ENCODE measurements at places on chromosomes 5 and 9. TPM values are rescaled to one million over a fixed set of nuclear protein-coding genes. Genes with fewer than 3 reads are reported as not detected.
A peak's percentile ranks its signal among the peaks of the same experiment; 100 is the strongest.

SLC34A3 gene
- total RNA-seq, result not detected

GRCh38 chr9:130461218-130461630 lies 16.5 kb downstream of the ASS1 start:
- no peaks in the 10 kb centered on the region for H3K27me3 ChIP-seq
- H3K4me3 ChIP-seq, result no peak overlapping the region

NTNG2 gene
- total RNA-seq, result 5.9 TPM

DNA sequence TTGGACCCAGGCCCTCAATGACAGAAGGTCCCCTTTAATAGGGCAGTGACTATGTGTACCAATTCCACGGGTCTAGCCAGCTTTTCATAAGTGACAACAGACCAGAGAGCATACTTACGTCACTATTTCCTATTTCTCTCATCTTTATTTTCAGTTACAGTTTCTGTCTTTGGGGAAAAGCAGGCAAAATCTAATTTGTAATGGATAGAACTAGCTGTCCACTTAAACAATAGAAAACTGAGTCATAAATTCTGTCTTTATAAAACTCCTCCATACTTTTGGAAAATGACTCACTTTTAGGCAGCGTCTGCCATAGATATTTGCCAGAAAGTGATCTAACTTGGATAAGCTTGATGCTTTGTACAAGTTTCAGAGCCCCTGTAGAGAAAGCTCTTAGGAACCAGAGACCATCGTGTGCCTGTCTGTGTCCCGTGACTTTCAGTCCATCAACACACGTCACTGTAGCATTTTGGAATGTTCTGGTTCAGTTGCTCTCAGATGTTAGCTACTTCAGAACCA lies 101.9 kb downstream of the F2RL2 start:
- no peaks in the 10 kb centered on the region for H3K27me3 ChIP-seq
- H3K4me1 ChIP-seq, result peaks cover 57% of the 10 kb centered on the region
- no peaks in the 10 kb centered on the region for H3K36me3 ChIP-seq
- no peak for DNase-seq
- H3K4me3 ChIP-seq, result no peak overlapping the region
- no peak overlapping the region for H3K27ac ChIP-seq

- no peak overlapping the region for H3K4me3 ChIP-seq
- DNase-seq, result no peak
- no peak overlapping the region for H3K27ac ChIP-seq
- peaks cover 10% of the 10 kb centered on the region for H3K4me1 ChIP-seq
- no peaks in the 10 kb centered on the region for H3K27me3 ChIP-seq
- no peaks in the 10 kb centered on the region for H3K36me3 ChIP-seq
Observed at GRCh38 chr5:478982-479535, 36.1 kb downstream of the EXOC3 start.

DNA sequence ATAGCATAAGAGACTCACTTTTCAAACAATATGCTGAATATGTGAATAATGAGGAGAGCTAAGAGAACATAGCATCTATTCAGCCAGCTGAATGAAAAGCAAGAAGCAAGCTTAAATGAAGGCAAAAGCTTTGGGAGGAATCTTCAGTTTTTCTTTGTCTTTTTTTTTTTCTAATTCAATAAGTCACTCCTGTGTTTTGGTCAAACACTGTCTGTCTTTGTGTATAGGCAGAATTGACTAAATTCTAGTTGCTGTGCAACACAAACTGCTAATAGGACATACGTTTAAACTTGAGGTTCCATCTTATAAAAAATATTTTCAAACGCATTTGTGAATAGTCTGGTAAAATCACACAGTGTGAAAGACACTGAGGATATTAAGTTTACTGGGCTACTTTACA lies 156.9 kb upstream of the KCNN2 start:
- DNase-seq, result no peak
- H3K4me1 ChIP-seq, result no peaks in the 10 kb centered on the region
- no peaks in the 10 kb centered on the region for H3K36me3 ChIP-seq
- H3K4me3 ChIP-seq, result no peak overlapping the region
- H3K27ac ChIP-seq, result no peak overlapping the region
- no peaks in the 10 kb centered on the region for H3K27me3 ChIP-seq

DNA sequence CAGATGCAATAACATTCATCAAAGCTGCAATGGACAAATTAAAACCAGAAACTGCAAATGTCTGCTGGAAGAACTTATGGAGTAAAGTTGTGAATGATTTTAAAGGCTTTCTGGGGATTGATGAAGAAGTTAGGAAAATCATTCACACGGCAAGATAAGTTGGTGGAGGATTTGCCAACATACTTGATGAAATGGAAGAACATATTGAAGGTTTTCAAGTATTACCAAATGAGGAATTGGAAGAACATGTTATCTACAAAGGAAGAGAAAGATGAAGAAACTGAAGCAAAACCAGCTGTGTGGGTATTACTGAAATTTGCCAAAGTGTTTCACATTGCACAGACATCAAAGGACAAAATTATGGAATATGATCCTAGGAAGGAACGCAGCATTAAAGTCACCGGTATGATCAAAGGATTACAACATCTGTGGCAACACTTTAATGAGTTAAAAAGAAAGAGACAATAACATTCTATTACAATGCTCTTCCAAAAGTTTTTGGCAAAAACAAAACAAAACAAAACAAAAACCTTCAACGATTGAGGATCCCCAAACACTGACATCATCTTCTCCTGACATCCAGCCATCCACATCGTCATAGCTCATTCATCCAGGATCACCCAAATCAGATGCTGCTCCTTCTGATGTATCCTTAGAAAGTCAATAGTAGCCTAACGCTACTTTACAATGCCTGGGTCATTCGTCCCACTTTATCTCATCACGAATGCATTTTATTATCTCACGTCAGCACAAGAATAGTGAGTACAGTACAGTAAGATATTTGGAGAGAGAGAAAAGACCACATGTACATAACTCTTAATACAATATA lies 61.3 kb upstream of the SMC5 start:
- no peak overlapping the region for H3K27ac ChIP-seq
- no peaks in the 10 kb centered on the region for H3K27me3 ChIP-seq
- H3K4me3 ChIP-seq, result no peak overlapping the region
- H3K4me1 ChIP-seq, result no peaks in the 10 kb centered on the region

DNA sequence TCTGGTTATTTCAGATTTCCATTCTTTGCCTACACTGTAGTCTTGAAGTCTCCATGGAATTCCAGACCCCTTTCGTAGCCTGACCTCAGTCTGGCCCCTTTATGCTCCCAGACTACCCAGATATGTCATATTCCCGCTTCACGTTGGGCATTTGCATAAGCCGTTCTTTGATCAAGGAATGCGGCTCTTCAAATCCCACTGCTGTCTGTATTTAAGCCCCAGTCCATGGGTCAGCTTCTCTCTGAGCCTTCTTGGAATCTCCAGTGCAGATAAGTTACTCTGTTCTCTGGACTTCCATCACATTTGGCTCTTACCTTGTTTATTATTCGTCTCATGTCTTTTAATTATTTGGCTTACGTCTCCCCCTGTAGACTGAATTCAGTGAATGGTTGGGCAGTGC lies 97.4 kb downstream of the PARP8 start:
- H3K36me3 ChIP-seq, result peaks cover 22% of the 10 kb centered on the region
- peaks cover 17% of the 10 kb centered on the region for H3K4me1 ChIP-seq
- no peak overlapping the region for H3K27ac ChIP-seq
- DNase-seq, result no peak
- H3K27me3 ChIP-seq, result no peaks in the 10 kb centered on the region
- H3K4me3 ChIP-seq, result no peak overlapping the region

GRCh38 chr5:61701877-61702602 lies 370.0 kb downstream of the ZSWIM6 start:
- no peak overlapping the region for H3K4me3 ChIP-seq
- H3K27ac ChIP-seq, result no peak overlapping the region
- no peaks in the 10 kb centered on the region for H3K36me3 ChIP-seq
- no peaks in the 10 kb centered on the region for H3K4me1 ChIP-seq

DNA sequence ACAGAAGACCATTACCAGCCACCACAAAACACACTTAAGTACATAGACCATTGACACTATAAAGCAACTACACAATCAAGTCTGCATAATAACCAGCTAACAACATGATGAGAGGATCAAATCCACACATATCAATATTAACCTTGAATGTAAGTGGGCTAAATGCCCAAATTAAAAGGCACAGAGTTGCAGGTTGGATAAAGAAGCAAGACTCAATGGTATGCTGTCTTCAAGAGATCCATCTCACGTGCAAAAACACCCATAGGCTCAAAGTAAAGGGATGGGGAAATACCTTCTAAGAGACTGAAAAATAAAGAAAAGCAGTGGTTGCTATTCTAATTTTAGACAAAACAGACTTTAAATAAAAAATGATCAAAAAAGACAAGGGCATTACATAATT lies 113.6 kb upstream of the CD180 start:
- no peaks in the 10 kb centered on the region for H3K4me1 ChIP-seq
- DNase-seq, result no peak
- H3K36me3 ChIP-seq, result no peaks in the 10 kb centered on the region
- no peak overlapping the region for H3K27ac ChIP-seq

GRCh38 chr5:5266297-5266696 lies 126.2 kb downstream of the ADAMTS16 start:
- DNase-seq, result no peak
- no peaks in the 10 kb centered on the region for H3K36me3 ChIP-seq
- H3K27ac ChIP-seq, result no peak overlapping the region
- H3K4me3 ChIP-seq, result no peak overlapping the region

GRCh38 chr5:172007175-172008110 lies 1.0 kb upstream of the FBXW11 start:
- DNase-seq, result no peak
- no peaks in the 10 kb centered on the region for H3K36me3 ChIP-seq
- H3K4me3 ChIP-seq, result peak overlapping the region; percentile 97
- peak overlapping the region; percentile 93 for H3K27ac ChIP-seq
- peaks cover 44% of the 10 kb centered on the region for H3K4me1 ChIP-seq
- no peaks in the 10 kb centered on the region for H3K27me3 ChIP-seq

- H3K27ac ChIP-seq, result peak overlapping the region; percentile 61
- no peak for DNase-seq
- H3K36me3 ChIP-seq, result peaks cover 26% of the 10 kb centered on the region
- no peaks in the 10 kb centered on the region for H3K27me3 ChIP-seq
Observed at GRCh38 chr5:157197086-157197485, 16.4 kb downstream of the ITK start.

DNA sequence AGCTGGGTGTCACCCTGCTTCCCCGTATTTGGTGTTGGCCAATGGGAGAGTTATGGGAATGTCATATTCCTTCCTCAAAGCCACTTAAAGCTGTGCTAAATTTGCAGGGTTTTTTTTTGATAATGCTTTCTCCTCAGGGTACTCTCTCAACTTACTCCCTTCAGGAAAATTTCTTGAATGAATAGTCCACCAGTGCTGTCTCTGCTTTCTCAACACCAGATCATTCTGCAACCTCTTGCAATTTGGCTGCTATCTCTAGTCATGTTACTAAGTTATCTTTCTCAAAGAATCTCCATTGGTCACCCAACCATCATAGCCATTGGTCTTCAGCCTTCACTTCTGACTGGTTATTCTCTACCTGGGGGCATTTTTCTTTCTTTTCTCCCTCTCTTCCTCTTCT lies 13.4 kb upstream of the TNFAIP8 start:
- no peaks in the 10 kb centered on the region for H3K27me3 ChIP-seq
- H3K27ac ChIP-seq, result peak overlapping the region; percentile 75
- H3K4me3 ChIP-seq, result peak overlapping the region; percentile 63
- H3K4me1 ChIP-seq, result peaks cover 99% of the 10 kb centered on the region
- no peaks in the 10 kb centered on the region for H3K36me3 ChIP-seq
- DNase-seq, result no peak

DNA sequence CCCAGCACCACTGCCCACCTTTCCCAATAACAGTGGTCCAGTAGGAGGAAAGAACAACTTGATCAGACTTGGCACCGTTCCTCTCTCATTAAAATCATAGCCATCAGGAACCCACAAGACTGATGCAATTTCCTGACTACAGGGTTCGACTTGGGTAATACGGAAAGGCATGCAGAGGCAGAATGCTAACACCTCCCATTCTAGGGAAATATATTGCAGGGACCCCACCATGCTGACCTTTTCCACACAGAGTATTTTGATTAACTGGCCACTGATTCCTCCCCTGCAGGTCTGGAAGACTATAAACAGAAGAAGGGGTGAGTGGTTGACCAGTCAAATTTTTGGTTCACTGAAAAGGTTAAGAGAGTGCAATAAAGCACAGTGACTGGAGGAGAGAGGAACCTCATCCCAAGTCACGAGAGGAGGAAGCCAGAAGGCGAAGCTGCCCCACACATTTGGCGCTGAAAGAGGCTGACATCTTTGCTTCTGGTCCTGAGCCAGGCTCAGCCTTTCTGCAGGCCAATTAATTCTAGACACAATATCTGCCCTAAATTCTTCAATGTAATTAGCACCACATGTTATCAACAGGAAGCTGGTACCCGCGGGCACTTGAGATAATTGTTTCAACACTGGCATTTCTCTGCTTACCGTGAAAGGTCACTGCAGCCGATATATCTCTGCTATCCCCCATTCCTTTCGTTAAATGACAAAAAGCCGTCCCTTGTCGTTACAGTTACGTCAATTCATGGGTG lies 64.7 kb upstream of the SPOCK1 start:
- H3K4me3 ChIP-seq, result no peak overlapping the region
- DNase-seq, result no peak
- no peaks in the 10 kb centered on the region for H3K36me3 ChIP-seq
- H3K27ac ChIP-seq, result no peak overlapping the region

GRCh38 chr5:104178829-104179456 lies 616.4 kb upstream of the NUDT12 start:
- no peaks in the 10 kb centered on the region for H3K36me3 ChIP-seq
- no peaks in the 10 kb centered on the region for H3K4me1 ChIP-seq
- H3K27me3 ChIP-seq, result no peaks in the 10 kb centered on the region
- DNase-seq, result no peak
- no peak overlapping the region for H3K27ac ChIP-seq
- H3K4me3 ChIP-seq, result no peak overlapping the region

DNA sequence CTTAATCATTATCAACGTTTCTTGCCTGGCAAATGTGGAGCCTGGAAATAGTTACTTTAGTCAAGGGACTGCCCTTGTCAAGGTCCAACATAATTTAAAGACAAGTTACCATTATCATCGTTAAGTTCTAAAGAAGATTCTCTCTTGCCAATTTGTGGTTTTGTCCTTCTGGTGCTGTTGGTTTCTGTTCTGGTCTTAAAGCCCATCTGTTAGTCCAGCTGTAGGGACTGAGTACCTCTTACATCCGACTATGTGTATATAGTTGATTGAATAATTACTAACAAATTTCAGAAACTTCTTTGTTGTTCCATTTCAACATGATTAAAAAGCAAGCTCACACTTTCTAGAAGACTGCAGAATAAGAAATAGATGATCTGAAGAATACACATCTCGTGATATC lies 1854.9 kb downstream of the MAT2B start:
- no peaks in the 10 kb centered on the region for H3K36me3 ChIP-seq
- no peak for DNase-seq
- no peaks in the 10 kb centered on the region for H3K4me1 ChIP-seq
- no peaks in the 10 kb centered on the region for H3K27me3 ChIP-seq

PHF24 gene
- total RNA-seq, result not detected

RIC1 gene
- 27.1 TPM for total RNA-seq

- H3K27me3 ChIP-seq, result no peaks in the 10 kb centered on the region
- no peak for DNase-seq
- H3K4me1 ChIP-seq, result no peaks in the 10 kb centered on the region
Observed at GRCh38 chr9:111700776-111701175, 39.4 kb downstream of the GNG10 start.

- H3K4me1 ChIP-seq, result no peaks in the 10 kb centered on the region
- H3K36me3 ChIP-seq, result no peaks in the 10 kb centered on the region
- no peaks in the 10 kb centered on the region for H3K27me3 ChIP-seq
- H3K27ac ChIP-seq, result no peak overlapping the region
- DNase-seq, result no peak
Observed at GRCh38 chr5:158108177-158108576, 249.2 kb upstream of the CLINT1 start.

GRCh38 chr9:138121438-138122050 lies 244.0 kb downstream of the CACNA1B start:
- no peak overlapping the region for H3K4me3 ChIP-seq
- no peaks in the 10 kb centered on the region for H3K4me1 ChIP-seq
- H3K36me3 ChIP-seq, result no peaks in the 10 kb centered on the region
- DNase-seq, result no peak
- no peaks in the 10 kb centered on the region for H3K27me3 ChIP-seq
